NCI-H1930 (cell line): ENCODE measurements at places on chromosomes 6 and 20.
A peak's percentile ranks its signal among the peaks of the same experiment; 100 is the strongest.

GRCh38 chr20:62674370-62674769 is 32.1 kb downstream of the SLCO4A1 start:
- DNase-seq = no peak

- DNase-seq = no peak
Measured at GRCh38 chr6:149211046-149211571, 106.4 kb upstream of the TAB2 start.

- no peak for DNase-seq
Measured at GRCh38 chr20:62232194-62232593, 6.1 kb upstream of the OSBPL2 start.

DNA sequence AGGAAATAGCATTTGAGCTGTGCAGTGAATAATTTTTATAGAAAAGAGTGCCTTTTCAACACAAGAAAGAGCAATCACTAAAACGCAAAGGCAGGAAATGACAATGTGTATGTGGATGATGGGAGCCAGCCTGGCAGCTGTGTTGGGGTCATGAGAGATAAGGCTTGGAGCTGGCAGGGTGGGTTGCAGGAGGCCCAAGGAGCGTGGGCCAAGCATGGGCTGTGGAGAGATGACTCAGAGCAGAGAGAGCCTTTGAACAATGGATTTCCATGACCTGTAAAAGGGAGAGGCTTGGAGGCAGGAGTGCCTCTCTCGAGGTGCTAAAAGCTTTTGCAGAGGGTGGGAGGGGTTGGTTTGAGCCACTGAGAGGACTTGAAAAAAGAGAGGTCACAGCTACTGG is 6.6 kb upstream of the TBC1D7 start:
- DNase-seq = no peak

GRCh38 chr20:49669601-49670189 is 44.0 kb downstream of the B4GALT5 start:
- DNase-seq = no peak

- no peak for DNase-seq
Measured at GRCh38 chr6:20331042-20331441, 70.6 kb upstream of the E2F3 start.

DNA sequence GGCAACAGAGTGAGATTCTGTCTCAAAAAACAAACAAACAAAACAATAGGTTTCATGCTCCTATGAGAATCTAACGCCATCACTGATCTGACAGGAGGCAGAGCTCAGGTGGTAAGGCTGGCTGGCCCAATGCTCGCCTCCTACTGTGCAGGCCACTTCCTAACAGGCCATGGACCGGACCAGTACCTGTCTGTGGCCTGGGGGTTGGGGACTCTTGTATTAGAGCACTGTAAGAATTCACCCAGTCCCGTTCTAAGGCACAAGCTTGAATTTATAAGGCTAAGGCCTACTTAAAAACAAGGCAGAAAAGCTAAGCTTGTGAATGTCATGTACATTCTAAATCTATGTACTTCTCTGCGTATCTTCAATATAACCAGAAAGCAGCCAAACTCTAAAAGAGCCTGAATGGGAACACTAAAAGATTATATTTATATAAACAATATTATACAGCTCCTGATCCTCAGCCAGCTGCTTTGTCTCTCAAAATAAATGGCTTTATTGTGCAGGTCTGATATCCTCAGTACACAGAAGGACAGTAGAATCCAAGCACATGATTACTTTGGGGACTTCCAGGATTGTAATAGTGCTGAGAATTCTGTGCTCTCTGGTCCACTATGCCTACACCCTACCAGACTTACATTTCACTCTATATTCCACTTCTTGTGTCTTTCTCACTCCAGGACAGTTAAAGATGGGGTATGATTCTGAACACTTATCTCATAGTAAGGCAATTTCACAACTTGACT is 64.5 kb upstream of the DST start:
- no peak for DNase-seq

DNA sequence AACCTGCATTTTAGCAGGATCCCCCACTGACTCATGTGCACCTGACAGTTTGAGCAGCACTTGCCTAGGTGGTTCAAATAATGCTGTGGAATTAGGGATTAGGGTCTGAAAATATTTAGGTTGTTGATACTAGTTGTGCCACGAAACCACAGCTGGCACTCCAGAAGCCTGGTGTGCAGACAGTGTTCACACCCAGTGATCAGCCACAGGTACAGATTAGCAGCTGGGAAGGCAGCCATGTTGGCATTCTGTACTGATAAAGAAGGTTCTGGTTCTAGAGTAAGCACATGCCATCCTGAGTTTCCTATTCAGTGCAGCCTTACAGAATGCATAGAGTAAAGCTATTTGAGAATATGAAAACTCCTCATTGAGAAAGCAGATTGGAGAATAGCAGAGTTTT is 30.1 kb downstream of the TMEM74B start:
- DNase-seq = no peak

DNA sequence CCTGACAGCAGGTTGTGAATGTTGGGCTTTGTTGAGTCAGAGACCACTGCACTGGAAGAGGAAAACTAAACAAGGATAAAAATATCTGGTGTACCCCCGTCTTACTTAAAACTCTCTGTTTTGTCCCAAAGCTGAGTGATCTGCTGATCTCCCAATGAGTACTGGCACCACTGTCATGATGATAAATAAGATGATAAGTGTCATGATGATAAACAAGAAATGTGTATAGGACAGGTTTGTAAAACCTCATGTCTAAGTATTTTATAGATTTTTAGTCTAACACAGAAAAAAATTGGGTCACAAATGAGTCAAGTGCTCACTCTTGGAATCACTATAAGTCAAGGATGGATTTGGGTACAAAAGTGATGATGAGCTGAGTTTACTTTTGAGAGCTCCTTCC is 8.5 kb upstream of the SIM1 start:
- DNase-seq = no peak

GRCh38 chr6:56048601-56049000 is 173.2 kb upstream of the BMP5 start:
- no peak for DNase-seq

DNA sequence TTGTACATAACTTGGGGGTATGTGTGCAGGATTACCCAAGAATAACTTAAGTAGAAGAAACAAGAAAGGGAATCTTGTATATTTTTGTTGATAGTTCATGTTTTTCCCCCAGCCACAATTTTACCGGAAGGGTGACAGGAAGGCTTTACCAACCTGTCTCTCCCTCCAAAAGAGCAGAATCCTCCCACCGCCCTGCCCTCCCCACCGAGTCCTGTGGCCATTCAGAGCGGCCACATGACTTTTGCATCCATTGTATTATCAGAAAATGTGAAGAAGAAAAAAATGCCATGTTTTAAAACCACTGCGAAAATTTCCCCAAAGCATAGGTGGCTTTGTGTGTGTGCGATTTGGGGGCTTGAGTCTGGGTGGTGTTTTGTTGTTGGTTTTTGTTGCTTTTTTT is 22.0 kb downstream of the PRDM1 start:
- DNase-seq = no peak

GRCh38 chr6:121639021-121639420 is 203.6 kb downstream of the GJA1 start:
- no peak for DNase-seq

DNA sequence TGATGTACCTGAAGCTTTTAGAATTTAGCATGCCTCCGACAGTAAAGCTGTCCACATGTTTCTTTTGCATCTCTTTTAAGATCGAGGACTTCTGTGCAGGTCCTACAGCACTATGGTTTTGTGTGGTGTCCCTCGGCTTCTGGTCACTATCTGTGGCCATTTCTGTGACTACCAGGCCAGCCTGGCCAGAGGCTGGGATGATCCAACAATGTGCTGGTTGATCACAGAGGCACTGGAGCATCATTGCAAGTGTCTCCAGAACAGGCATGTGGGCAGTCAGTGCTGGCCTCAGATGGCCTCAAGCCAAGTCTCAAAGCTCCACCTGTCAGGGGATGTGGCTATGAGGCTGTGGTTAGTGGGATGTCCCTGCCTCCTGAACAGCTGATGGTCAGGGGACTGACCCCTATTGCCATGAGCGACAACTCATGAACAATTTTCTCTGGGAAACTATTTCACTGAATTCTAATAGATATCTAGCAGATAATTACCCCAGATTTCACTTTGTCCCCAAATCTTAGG is 136.6 kb downstream of the SYNDIG1 start:
- no peak for DNase-seq

DNA sequence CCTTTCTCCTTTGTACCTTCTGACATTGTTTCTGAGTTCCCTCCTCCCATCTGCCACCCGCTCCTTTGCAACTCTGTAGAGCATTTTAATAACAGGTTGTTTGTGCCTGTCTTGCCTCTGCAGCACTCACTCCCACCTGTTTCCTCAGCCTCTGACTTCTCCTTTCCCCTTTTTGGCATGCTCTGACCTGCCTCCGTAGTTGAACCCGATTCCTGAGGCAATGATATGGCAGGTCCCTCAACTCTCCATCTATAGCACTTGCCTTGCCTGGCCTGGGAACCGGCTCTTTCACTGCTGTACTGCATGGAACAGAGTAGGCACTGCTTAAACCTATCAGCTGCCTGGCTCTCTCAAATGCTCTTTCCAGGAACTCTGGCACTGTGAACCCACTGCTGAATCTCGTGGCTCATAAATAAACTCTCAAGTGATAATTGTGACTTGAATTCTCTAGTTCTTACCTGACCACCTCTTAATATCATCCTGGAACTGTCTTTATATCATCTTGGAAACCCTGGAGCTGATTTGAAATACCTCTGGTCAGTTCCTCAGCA is 50.3 kb downstream of the UTRN start:
- no peak for DNase-seq

- no peak for DNase-seq
Measured at GRCh38 chr6:137904822-137905617, 38.0 kb downstream of the TNFAIP3 start.

DNA sequence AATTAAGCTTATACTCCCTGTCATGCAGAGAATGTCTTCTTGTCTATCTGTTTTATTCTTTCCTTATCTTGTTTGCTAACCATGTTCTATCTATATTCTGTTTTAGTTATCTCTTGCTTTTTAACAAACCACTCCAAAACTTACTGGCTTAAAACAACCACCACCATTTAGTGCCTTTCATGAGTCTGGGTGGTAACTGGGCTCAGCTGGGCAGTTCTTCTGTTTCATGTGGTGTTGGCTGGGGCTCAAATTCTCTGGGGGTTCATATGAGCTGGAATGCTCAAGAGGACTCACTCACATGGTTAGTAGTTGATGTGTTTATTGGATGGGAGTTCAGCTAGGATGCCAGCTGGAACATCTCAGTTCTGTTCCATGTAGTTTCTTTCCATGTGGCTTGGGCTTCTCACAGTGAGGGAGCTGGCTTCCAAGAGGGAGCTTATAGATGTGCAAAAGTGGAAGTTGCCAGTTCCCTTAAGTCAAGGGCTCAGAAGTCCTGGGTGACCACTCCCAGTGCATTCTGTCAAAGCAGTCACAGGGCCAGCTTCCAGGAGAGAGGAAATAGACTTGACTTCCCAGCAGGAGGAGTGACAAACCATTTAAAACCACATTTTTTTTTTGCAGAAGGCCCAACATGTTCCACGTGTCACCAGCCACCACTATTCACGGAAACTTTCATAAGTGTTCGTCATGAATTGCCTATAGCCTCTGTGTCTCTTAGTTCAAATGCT is 70.4 kb downstream of the PLCB4 start:
- no peak for DNase-seq

- peak; percentile 19 for DNase-seq
Measured at GRCh38 chr6:157774153-157775135, 48.6 kb upstream of the SNX9 start.

DNA sequence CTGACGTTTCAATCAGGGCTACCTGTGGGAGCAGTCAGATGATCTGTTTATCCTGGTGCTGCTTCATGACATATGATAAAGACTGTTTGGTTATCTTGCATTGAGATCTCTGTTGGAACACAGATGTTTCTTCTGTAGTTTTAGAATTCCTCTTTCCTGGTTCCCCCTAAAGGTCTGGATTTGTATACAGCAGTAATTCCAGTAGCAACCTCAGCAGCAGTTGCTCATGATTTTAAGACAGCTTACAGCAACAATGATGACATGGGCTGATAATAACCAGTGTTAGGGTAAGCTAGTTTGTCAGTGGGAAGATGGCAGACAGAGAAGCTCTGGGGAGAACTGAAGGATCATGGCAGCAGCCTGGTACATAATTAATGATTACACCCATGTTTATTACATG is 439.4 kb downstream of the PHF3 start:
- no peak for DNase-seq

DNA sequence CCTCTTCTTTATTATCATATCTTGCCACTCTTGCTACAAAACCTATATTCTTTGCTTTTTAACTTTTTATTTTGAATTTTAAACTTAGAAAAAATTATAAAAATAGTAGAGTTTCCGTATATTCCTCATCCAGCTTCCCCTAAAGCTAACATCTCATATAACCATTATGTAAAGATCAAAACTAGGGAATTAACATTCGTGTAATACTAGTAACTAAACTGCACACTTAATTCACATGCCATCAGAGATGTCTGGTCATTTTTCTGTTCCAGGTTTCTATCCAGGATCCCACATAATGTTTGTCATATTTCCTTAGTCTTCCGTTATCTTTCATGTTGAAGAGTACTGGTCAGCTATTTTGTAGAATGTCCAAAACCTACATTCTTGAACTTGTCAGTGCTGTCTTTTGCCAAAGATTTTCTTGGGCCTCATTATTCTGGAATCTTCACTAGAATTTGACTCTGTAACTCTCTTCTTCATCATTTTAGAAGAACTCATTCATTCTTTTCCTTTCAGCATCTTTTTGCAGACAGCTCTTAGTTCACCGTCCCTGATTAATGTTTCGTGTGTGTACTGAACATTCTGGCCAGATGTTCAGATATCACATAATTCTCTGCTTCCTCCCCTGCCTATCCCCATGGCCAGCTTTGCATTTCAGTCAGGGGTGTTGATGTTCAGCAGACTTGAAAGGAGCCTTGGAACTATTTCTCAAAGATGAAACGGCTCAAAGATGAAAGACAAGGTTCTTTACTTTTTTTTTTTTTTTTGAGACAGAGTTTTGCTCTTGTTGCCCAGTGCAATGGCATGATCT is 9.4 kb downstream of the CTNNBL1 start:
- no peak for DNase-seq

- DNase-seq = no peak
Measured at GRCh38 chr6:150272976-150273315, 95.9 kb upstream of the IYD start.

- no peak for DNase-seq
Measured at GRCh38 chr20:10637031-10637559, 36.7 kb downstream of the JAG1 start.

GRCh38 chr6:73078908-73079610 is 146.2 kb downstream of the KHDC1L start:
- DNase-seq = no peak

GRCh38 chr6:161918109-161918531 is 644.3 kb upstream of the AGPAT4 start:
- no peak for DNase-seq

DNA sequence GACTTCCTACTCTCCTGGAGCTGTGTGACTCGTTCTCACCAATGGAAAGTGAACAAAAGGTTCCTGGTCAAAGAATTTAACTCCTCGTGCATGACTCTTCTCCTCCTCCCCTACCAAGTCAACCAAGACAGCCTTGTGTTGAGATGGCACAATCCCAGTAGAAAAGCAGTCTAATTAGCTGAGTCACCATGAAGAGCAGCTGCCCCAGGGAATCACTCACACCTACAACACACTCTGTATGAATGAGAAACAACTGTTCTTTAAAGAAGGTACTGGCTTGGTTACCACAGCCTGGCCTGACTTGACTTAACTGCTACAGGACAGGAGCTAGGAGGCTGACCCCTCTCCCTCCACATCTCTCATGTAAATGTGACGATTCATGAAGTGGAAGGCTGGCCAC is 2.9 kb upstream of the HLA-DOB start:
- DNase-seq = no peak

- DNase-seq = no peak
Measured at GRCh38 chr20:41984031-41984430, 365.9 kb upstream of the CHD6 start.
